ENCODE measurements at places on chromosomes 5 and 9.

DNA sequence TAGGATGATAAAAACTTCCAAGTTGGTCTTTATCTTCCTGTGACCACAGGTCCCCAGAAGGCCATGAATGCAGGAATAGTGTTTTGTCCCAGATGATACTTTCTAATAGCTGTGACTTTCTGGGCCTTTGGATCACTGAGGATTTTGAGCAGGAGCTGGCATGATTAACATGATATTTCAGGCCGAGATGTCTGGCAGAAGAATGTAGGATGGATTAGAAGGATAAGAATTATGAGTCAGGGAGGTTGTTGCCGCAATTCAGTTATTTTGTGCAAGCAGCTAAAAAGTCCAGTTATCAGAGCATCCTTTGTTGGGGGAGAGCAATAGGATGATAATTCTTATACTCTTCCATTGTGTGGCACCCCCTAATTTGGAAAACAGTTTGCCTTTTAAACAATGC, 189.7 kb downstream of the PSAT1 start:
- no peak for DNase-seq

DNA sequence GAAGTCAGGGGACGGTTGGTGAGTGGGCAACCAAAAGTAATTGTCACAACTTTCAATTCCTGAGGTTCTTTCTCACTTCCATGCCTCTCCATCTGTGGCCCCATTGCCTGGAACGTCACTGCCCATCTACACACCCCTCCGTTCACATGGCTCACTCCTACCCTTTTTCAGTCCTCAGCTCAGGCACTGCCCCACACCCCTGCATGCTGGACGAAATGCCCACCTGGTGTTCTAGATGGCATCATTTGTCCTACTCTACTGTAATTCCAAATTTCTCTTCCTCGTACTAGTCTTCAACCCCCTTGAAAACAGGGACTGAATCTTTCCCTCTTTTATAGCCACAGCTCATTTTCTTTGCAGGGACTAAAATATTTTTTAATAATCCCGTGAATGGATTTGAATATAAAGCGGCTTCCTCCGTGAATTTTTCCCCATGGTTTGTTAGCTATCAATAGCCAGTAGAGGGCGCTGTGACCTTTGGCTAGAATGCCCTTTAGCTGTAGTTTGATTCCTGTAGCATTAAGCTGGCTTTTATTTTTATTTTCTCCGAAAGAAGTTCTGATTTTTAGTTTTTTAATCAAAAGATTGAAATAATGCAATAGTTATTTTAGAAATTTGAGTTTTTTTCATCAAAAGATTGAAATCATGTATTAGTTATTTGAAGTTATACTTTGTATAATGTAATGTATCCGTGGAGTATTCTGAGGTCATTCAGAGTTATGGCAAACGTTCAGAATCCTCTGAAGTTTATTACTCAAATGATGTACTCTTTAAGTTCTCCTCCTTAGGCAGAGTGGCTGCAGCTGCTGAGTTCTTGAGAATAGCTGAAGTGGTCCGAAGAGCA, 232.1 kb downstream of the SH3GL2 start:
- DNase-seq: peak; percentile 54

DNA sequence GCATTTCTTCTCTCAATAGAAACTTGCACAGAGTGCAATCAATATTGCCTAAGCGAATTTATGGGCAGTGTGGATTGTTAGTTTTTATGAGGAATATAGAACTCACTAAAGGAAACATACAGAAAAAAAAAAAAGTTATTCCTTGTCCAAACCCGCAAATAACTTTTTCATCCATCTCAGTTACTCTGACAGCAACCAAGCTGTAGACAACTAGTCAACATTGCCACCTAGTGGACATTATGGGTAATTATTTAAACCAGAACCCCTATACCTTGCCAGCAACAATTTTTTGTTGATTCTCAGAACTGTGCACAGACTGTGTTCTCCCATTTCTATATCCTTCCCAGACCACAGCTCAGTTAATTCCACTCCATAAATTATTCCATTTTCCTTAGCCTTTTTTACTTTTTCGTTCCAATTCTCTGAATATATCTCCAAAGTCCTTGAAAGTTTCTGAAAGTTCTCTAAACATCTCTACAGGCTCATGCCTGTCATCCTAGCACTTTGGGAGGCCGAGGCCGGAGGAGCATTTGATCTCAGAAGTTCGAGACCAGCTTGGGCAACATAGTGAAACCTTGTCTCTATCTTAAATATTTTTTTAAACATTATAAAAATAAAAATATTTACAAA, 2.6 kb upstream of the AFAP1L1 start:
- DNase-seq: no peak

- DNase-seq: no peak
Measured at GRCh38 chr5:157729858-157730257, 1.4 kb upstream of the THG1L start.

DNA sequence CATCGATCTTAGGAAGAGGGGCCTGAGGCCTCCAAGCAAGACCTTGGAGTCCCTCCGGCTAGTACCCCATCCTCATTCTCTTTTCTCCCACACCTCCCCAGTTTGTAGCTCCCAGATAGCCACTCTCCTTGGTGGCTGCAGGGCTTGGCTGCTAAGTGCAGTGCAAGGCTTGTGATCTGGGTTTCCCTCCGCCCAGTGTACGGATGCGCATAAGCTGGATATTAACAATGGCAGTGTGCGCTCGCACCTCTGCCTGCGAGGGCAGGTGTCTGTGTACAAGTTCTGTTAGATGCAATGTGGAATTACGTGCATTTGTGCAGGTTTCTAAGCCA, 71.0 kb upstream of the TBCA start:
- no peak for DNase-seq

Data from right renal pelvis (tissue), 4 donors.